Naive thymus-derived CD8-positive, alpha-beta T cell (primary cell): ENCODE measurements at places on chromosomes 12 and 14.

DNA sequence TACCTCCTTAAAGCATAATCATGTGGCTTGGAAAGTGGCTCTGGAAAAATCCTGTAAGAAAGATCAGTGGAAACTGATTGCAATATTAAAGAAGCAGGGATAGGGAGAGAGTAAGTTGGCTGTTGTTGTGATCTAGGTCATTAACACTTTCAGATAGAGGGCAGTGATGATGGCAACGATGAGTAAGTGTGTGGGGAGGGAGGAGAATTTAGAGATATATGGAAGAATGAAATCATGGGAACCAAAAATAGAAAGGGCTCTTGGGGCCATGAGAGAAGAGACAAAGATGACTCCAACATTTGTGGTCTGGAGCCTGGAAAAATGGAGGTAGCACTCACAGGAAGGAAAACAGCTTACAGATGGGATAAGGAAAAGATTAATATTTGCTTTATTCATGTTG lies 23.3 kb downstream of the SNRPF start:
- DNase-seq, result no peak

DNA sequence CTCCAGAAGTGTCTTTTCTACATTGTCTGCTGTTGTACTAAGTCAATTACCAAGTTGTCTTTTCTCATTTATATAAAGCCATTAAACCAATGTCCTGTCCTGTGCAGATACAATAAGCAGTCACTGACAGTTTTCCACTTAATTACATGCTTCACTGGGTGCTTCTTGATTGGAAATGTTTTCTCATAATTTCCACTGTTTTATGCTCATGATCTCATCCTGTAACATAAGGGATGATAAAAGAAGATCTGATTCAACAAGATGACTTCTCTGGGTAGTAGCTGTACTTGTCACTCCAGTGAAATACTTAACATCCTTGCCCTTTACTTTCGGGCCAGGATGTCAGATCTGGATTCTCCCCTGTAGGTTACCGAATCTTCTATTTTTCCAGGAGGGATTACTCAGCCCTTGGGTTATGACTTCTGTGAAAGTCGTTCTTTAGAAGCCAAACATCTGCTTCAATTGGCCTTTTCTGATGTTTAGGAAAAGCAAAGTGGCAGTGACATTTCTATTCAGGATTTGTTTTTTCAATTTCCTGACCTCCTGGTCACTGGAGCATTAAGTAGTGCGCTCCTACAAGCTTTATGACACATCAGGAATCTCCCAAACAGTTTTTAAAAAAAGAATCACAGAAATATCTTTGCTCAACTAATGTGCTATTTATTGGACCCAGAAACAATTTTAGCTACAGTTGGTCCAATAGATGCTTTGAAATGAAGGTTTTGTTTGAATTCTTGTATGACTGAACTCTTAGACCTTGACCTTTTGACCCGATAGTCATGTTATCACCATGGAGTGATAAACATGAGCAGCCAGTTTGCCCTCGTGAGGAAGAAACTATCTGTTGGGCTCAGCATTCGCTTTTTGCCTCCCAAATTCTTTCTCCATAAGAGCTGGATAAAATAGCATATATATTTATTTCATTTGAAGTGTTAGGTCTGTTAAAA lies 234.5 kb upstream of the SSTR1 start:
- no peak for DNase-seq

DNA sequence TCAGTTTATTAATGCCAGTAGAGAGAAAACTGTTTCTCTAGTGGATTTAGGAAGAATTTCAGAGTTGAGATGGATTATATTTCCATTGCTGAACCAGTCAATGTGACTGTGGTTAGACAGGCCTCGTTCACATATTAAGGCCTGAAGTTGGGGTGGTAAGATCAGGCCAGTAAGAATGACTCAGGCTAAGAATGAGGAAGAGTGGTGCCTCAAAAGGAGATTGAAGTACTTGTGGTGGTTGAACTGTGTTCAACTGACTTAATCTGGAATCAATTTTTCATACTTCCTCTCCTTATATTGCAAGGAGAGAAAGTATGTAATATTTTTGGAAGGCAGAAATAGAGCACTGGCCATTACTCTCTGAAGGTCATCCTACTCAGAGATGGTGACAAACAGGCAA lies 37.8 kb upstream of the ATF7IP start:
- DNase-seq, result no peak

DNA sequence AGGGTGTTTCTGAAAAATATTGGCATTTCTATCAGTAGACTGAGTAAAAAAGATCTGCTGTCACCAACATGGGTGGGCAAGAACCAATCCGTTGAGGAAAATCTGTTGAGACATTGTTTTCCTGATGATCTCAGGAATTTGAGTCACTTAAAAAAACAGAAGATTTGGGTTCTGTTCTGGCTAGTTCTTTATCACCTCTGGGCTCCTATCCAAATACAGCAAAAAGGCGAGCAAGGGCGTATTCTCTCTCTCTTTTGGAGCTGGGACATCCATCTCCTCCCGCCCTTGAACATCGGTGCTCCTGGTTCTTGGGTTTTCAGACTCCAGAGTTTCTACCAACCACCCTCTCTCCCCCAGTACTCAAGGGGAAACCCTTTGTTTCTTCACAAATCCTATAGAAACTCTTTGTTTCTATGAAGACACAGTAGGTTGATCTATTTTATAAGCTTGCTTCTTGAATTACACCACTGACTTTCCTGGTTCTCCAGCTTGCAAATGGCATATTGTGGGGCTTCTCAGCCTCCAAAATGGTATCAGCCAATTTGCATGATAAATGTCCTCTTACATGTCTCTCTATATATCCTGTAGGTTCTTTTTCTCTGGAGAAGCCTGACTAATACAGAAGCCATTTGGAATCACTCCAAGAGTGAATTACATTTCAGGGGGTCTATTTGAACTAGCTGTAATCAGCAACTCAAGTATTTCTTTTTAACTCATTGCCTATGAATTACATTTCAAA lies 263.9 kb upstream of the TMTC1 start:
- no peak for DNase-seq

DNA sequence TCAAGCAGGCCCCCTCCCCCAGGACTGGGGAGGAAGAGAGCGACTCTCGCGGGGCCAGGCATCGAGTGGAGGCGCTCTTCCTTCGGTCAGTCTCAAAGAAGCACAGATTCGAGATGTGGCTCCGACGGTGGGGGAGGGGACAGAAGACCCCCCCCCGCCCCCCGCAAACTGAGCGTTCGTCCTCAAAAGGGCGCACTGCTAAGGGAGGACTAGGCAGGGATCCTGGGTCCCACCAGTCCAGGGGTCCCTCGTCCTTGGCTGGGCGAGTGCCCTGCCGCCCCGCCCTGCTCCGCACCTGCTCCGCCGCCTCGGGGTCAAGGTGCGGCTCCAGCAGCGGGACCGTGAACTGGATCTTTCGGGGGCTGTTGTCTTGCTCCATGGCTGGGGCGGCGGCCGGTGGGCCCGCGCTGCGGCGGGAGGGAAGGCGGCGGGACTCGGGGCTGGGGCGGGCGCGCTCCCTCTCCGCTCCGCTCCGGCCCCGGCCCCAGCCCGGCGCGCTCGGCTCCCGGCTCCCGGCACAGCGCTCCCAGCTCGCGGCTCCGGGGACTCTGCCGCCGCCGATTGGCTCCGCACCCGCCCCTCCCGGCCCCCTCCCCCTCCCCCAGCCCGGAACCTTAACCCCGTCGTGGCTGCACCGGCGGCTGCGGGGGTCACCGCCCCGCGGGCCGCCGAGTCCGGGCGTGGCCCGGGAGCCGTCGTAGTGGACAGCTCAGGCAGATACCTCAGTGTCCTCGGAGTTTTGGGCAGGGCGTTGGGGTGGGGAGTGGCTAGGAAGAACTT lies at the start of gene PPP1R1A:
PPP1R1A (minus strand) TSS at position 550 of the 780 bp plus-strand sequence; CDS start at position 379, 171 bp downstream.
- no peak for DNase-seq

GRCh38 chr14:96069421-96069820 lies 30.3 kb downstream of the C14orf132 start:
- DNase-seq, result no peak

DNA sequence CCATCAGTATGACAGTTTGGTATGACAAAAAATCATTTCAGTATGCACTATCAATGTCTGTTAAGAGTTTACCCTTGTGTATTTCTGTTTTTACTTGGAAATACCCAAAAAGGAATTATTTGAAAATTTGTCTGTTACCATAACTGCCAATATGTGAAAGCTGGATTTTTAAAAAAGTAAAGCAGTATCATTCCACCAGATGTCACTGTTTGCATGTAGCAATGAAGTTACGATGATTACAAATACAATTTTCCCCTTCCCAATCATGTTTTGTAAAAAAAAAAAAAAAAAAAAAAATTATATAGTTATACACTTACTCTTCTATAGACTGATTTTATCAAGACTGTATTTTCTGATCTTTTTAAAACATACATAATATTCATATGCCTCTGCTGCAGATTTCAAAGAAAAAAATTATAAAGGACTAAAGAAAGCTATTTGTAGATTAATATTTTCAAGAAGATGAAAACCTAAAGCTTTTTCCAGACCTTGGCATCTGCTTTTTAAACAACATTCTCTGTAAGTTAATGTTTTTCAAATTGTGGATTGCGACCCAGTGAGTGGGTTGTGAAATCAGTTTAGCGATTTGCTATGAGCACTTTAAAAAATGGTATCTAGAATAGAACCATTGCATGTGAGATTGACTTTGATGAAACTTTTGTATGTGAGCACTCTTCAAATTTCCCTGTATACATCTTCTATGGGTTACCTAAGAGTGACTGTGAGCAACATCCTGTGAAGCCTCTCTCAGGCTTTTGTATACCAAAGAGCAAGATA lies 114.2 kb downstream of the TTC6 start:
- no peak for DNase-seq

- no peak for DNase-seq
These were observed 742.2 kb downstream of the VRK1 start for GRCh38 chr14:97539411-97539795.
